COR-L47 (cell line): ENCODE measurements at places on chromosomes 11 and 22.
A peak's percentile ranks its signal among the peaks of the same experiment; 100 is the strongest.

DNA sequence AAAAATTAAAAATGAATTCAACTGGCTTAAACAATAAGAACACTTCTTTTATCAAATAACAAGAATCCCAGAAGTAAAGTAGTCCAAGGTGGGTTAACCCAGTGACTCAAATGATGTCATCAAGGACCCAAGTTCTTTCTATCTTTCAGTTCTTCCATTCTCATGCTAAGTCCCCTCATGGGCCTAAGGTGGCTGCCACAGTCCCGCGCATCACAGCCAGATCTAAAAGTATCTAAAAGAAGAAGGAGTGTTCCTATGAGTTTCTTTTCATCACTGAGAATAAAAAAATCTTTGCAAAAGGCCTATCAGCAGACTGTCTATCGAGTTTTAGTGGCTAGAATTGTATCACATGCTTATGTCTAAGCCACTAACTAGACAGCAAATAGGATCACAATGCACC, 37.2 kb upstream of the LDLRAD3 start:
- no peak for DNase-seq

GRCh38 chr22:39468487-39469325, 11.9 kb downstream of the MGAT3 start:
- no peak for DNase-seq

- no peak for DNase-seq
Measured at GRCh38 chr22:50486561-50487289, at the start of gene MIOX. MIOX (plus strand) TSS chr22:50486859; CDS start chr22:50486898, 39 bp downstream.

- no peak for DNase-seq
Measured at GRCh38 chr11:121298774-121299173, 6.2 kb downstream of the SC5D start.

DNA sequence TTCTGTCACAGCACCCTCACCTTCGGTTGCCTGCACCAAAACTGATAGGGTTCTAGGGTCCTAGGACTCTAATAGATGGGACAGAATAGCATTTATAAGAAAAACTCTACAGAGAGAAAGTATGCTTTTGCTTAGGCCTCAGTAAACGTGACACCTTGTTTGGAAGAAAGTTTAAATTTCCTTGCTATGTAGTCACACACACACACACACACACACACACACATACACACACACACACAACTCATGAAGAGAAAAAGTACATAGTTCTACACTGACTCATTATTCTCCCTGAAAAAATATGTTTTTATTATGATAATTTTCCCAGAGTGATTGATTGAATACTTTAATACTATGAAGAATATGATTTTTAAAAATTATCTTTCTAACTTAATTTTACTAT, 220.8 kb upstream of the SNX19 start:
- DNase-seq: no peak

DNA sequence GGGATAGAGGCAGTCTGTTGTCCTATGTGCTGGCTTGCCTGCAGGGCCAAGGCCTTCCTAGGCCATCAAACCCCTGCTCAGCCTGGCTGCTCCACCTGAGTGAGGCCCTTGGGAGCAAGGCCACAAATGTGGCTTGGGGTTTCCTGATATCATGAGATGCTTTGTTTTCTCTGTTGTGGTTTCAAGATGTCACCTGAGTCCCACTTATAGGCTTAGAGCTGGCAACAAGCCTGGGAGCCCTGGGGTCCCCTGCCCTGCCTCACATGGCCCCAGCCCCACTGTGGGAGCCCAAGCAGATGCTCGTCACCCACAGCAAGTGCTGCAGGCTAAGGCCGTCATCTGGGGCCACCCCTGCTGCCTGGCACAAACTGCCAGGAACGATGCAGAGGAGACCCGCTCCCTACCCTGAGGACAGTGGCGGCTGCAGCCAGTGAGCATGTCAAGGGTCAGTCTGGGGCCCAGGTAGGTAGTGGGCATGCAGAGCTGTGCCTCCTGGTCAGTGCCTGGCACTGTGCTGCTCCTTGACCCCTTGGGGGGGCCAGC, 75.4 kb upstream of the KCNQ1OT1 start:
- DNase-seq: no peak

- DNase-seq: no peak
Measured at GRCh38 chr11:34397811-34398210, 40.0 kb upstream of the ABTB2 start.

DNA sequence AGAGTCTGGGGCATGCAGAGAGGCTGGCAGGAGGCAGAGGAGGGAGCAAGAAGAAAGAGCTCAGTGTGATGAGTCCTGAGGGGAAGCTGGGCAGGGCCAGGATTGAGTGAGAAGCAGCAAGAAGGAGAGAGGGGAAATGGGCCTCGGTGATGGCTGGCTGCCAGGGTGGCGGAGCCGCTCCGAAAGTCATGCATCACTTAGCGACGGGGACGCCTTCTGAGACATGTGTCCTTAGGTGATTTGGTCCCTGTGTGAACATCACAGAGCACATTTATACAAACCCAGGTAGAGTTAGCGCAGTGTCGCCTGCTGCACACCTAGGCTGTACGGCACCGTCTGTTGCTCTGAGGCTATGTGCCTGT, 15.1 kb downstream of the TBC1D22A start:
- no peak for DNase-seq

GRCh38 chr11:47847892-47848699, at the start of gene NUP160:
NUP160 (minus strand) TSS chr11:47848350; CDS start chr11:47848318, 32 bp downstream.
- peak; percentile 82 for DNase-seq

- DNase-seq: no peak
Measured at GRCh38 chr11:43542750-43543712, 137.5 kb upstream of the HSD17B12 start.

DNA sequence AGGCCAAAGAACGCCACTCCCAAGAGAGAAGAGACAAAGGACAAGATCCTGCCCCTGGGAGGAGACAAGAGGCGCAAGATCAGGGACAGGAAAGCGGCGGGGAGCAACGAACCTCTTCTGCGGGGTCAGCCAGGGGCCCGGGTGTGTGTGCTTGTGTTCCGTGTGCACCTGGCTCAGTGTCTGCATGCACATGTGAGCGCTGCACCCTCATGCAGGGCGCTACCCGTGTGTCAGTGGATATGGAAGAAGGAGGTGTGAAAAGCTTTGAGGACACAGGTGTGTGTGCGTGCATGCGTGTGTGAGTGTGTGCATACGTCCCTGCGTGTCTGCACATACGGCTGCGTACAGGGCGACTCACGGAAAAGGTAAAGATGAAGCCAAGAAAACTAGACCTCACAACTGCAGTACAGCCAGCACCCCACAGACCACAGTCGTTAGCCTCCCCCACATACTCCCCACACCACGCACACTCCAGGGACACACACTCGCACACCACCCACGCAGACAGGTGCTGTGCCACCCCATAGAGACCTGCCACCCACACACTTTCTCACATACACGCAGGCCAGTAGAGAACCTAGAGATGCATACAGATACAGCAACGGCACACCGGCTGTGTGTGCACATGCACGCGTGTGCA, 11.0 kb upstream of the IGSF9B start:
- no peak for DNase-seq

DNA sequence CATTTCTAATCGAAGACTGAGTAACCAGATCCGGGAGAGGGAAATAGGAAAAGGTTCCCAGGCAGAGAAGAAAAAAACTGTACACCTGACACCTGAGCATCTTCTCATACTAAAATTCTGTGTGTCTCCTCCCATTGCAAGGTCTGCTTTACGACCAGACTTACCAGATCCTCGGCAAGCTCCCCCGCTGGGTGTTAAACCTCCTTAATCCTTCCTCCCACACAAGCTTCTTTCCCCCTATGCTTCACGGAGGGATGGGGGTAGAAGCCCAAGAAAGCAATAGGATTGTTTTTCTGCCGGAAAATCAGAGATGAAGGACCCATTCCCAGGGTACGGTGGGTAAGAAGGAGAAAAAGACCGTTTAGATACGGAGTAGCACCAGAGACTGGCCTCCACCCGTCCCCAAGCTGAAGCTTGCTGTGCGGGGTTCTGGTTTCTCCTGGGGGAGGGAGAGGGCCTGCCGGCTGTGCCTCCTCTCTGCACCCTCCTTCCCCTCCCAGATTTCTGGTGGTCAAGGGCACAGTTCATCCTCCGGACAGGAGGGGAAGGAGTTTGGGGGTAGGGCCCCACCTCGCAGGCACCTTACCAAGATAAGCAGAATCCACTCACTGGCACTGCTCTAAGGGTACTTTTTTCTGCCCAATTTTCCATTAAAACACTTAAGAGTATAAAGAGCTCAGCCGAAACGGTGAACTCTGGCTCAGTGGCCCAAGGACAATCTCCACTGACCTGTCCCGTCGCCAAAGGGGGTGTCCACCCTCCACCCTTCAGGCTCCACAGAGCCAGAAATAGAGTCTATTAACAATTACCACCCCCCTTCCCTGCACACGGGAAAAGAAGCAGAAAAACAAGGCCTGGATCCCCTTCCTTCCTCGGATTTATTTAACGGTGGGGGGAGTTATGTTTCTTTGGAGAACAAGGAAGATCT, 1.2 kb downstream of the TOB2 start:
- DNase-seq: peak; percentile 5

- no peak for DNase-seq
Measured at GRCh38 chr11:118010738-118011461, 24.7 kb downstream of the IL10RA start.

DNA sequence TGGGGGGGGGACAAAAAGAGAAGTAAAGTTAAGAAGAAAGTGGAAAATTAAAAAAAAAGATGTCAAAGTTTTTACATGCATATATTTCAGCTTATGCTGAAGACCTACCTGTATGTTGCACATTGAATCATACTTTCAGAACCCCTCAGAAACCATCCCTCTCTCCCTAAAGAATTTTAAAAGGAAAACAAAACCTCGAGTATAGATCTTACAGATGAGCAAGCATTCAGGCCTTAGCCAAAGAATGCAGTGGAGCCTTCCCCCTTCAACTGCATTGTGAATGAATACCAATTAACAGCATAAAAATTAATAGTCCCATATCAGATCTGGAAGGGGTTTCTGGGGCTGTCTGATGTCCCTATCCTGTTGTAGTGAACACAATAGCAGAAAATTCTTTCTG, 16.3 kb downstream of the KDELR3 start:
- no peak for DNase-seq

DNA sequence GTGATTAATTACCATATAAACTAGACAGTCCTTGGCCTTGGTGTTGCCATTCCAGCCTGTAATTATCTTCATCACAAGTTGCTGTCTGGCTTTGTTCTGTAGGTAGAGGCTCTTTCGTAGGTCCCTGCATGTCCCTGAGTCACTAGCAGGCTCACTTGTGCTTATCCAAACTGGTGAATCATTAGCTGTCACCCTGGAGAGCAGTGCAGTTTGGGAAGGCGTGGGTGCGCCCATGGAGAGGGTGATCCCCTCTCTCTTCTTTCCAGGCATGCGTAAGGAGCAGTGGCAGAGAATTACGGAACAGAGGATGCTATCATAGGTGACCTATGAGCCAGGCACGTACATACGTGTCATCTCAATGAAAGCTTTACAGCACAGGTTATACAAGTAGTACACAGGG, 11.0 kb upstream of the EHF start:
- no peak for DNase-seq

- DNase-seq: no peak
Measured at GRCh38 chr11:45133878-45134277, 12.6 kb upstream of the PRDM11 start.

DNA sequence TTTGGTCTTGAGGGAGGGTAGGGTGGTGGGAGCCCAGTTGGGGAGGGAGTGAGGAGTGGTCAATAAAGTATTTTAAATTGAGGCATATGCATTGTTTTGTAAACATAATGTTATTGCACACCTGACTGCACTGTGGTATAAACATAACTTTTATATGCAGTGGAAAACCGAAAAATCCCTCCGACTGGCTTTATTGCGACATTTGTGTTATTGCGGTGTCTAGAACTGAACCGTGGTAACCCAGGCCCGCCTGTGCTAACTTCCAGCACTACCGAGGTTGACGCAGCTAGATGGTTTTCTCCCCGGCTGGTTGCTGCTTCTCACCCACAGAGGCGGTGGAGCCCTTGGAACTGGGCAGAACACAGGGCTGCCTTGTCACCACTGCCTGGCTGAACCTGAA, 7.6 kb upstream of the RNH1 start:
- DNase-seq: no peak

GRCh38 chr22:44838316-44839016, 86.1 kb downstream of the ARHGAP8 start:
- no peak for DNase-seq

DNA sequence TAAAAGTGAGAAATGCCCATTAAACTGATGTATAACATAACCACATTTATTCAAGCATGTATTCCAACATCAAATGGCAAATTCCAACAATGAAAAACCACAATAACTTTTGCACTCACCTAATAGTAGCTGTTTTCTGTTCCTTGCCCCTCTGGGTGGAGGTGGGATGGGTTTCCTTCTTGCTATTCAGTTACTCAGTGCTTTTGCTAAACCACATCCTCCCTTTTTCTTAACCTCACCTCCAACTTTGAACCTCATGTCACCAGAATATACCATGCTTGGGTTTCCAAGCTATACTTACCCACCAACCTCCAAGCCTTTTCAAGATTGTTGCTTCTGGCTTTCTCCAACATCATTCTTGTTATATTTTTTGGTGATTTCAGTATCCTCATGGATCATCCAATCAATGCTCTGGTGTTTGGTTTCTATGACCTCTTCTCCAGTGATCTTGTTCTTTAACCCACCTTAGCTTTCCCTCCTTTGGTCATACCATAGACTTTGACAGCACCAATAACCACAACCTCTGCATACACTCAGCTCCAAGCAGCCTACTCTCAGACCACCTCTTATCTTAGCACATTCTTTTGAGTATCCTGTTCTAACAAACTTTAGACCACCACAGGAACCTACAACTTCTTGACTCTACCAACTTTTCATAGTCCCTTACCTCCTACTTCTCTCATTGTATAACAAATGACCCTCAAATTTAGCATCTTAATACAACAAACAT, 3.2 kb upstream of the CCDC15 start:
- no peak for DNase-seq

DNA sequence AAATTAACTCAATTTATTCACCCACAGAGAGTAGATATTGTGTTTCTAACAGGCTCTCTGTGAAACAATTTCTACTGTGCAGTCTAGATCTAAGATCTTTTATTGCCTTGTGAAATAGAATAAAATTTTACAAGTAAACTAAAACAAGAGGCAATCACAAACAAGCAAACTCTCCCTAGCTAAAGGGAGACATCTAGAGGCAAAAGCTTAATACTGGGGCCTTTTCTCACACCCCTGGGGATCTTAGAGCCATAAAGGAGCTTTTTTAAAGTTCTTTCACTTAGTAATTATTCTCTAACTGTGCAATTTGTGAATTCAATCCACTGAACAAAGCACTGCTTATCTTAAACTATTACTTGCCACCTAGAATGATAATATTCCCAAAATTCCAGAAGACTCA, 19.7 kb downstream of the ALG9 start:
- no peak for DNase-seq

DNA sequence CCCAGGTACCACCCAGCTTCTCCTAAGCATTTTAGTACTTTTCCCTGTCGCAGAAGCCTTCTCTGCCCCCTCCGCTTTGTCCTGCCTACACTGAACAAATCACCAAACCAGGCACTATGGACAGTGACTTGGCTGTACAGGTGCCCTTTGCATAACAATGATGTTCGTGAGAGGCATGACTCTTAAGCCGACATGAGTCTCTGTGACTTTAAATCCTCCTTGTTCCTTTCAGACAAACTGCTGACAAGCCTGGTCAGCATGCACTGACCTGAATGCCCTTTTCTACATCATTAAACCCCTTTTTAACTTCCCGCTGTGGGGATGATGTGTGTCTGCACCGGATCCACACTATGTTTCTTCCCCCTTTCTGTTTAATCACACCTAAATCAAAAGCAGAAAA, 16.6 kb downstream of the CAVIN3 start:
- no peak for DNase-seq

- no peak for DNase-seq
Measured at GRCh38 chr22:47308886-47309285, 546.4 kb downstream of the TBC1D22A start.
